NCI-H510A (cell line): ENCODE measurements at places on chromosomes 11 and 22.

DNA sequence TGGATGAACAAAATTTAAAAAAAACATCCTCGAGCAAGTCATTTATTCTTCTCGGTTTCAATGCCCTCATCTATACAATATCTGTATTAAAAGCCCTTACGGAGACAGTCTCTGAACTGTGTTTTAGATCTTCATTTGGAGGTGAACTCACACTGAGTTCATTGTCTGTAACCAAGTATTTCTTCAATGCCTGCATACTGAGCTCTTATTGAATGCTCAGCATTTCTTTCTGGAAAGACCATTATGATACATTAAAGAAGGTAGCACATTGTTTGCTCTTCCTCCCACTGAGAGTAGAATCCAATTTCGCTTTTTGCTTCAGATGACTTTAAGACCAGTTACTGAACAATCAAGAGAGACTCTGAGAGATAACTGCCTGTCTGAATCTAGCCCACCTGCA, 1.7 kb upstream of the ANO3 start:
- no peak for DNase-seq

DNA sequence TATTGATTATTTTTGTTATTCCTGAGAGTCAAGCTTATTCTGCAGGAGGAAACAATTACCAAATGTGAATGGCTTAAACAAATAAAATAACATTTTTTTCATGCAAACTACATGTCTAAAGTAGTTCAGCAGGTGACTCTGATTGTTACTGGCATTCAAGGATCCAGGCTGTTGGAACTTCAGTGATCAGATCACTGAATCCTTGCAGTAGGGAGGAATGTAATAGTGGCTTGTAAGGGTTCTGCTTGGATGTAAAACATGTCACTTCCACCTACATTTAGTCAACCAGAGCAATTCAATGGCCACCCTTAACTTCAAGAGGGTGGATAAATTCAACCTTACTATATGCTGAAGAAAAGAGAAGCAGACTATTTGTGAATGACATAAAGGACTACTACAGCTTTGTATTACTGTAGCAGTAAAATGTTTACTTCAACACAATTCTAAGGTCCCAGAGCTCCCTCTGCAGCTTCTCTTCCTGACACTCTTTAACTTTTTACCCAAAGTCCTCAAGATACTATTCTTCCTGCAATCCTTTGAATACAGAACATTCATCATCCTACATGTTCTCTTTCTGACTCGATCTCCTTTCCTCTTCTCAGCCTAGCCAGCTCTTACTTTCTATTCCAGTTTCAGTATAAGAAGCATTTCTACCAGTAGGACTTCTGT, 284.0 kb downstream of the LRRC4C start:
- DNase-seq, result no peak

DNA sequence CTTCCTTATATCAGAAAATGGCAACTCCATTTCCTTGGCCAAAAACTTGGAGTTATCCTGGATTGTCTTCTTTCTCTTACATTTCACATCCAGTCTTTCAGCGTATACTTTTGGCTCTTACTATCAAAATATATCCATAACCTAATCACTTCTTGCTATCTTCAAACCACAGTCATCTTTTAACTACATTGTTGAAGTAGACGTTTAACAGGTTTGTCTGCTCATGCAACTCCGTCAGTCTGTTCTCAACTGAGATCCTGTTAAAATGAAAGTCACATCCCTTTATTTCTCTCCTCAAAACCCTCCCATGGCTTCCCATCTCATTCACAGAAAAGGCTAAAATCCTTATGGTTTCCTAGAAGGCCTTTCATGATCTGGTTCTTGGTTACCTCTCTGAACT, 41.9 kb downstream of the UVRAG start:
- no peak for DNase-seq

DNA sequence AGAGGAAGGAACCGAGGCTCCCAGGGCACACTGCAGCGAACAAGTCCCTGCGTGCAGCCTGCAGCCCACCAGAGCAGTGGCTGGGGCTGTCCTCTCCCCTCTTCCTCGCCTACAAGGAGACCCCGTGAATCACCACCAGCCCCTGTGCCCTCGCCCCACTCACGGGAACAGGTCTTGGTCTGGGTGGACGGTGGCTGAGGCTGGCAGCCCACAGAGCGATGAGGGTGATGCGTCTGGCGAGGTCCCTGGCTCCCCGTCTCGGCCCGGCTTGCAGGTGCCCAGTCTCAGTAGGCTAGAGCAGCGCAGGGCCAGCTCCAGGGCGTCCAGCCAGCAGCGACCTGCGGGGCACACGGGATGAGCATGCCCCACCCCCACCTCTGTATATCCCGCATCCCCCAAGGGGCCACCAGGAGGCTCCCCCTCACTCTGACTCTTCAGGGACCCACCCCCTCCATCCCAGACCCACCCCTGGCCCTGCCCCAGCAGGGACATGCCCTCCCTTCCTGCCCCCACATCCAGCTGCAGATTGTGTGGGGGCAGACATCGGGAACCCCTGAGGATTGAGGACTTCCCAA, 50.5 kb upstream of the CARS1 start:
- no peak for DNase-seq

DNA sequence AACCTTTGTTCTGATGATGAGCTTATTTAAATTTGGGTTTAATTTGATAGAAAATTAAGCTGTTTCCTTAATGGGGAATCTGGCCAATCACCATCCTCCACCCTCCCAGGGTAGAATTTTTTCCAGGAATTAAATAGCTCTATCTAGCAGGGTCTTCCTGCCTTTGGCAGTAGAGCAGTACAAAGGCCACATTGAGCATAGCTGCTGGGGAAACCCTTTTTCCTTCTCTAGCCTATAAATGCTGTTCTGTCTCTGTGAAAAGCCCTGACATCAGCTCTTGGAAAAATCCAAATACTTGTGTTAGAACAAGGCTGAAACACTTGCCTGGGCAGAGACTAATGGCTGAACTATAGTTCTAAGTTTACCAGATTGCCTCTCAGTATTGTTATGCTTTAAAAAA, 55.1 kb downstream of the ARHGEF12 start:
- DNase-seq, result no peak

DNA sequence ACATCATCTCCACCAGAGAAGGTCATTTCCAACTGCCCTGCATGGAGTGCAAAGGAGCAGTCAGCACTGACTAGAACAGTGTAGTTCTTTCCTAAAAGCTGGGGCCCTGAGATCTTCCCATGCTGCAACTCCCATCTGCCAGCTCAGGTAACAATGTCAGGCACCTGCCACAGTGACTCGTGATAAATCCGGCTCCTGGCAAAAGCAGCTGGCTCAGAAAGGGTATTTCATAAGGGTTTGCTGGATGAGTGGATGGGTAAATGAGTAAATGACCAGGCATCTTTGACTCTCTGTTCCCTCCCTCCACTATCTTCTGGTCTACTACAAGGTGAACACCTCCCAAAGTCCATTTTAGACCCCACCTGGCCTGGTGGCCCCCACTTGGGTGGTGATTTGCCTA, 403.6 kb downstream of the NXPE2 start:
- DNase-seq, result peak; percentile 54

GRCh38 chr11:130513132-130513531, 64.7 kb downstream of the ADAMTS15 start:
- no peak for DNase-seq

GRCh38 chr11:100441086-100441485, 246.0 kb upstream of the ARHGAP42 start:
- DNase-seq, result no peak

DNA sequence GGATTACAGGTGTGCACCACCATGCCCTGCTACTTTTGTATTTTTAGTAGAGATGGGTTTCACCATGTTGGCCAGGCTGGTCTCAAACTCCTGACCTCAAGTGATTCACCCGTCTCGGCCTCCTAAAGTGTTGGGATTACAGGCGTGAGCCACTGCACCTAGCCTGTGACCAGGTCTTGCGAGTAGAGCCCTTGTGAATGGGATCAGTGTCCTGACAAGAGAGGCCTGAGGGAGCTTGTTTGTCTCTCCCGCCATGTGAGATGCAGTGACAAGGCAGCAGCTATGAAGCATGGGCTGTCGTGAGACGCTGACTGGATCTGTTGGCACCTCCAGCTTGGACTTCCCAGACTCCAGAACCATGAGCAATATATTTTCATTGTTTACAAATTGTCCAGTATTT, 69.3 kb downstream of the LRRC32 start:
- no peak for DNase-seq

DNA sequence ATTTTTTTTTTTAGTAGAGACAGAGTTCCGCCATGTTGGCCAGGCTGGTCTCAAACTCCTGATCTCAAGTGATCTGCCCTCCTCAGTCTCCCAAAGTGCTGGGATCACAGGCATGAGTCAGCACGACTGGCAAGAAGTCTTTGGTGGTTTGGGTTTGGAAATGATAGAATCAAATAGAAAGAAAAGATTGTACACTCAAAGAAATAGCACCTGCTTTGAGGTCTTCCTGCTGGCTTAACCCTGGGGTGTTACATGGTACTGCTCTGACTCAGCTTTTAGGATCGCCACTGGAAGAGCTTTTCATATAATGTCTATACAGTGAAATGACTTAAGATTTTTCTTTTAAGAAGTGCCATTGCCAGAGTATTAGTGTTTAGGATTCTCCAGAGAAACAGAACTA, 50.2 kb downstream of the JAM3 start:
- no peak for DNase-seq

GRCh38 chr22:46780453-46780852, 18.0 kb downstream of the TBC1D22A start:
- DNase-seq, result no peak

GRCh38 chr22:40179526-40179925, 1.8 kb downstream of the TNRC6B start:
- no peak for DNase-seq

DNA sequence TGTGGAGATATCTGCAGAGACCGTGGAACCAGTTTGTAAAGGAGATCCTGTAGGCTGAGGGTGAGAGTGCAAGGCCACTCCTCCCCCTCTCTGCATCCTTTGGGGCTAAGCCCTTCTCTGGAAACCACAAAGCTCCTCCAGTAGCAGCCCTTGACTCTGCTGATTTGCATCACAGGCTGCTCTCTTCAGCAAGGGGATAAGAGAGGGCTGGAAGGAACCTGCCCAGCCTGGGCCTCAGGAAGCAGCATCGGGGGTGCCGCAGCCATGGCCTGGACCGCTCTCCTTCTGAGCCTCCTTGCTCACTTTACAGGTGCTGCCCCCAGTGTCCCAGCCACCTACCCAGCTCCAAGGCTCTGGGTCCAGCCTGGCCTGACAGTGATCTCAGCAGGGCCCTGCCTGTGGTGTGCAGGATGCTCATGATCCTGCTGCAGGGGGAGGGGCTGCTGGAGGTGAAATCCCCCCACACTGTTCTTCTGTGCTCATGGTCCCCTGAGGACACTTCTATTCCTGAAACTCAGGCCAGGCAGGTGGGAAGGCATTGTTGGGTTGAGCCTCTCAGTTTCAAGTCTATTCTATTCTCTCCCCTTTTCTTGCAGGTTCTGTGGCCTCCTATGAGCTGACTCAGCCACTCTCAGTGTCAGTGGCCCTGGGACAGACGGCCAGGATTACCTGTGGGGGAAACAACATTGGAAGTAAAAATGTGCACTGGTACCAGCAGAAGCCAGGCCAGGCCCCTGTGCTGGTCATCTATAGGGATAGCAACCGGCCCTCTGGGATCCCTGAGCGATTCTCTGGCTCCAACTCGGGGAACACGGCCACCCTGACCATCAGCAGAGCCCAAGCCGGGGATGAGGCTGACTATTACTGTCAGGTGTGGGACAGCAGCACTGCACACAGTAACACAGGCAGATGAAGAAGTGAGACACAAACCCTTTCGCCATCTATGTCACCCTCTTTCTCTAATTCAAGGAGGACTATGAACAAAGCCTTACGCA, 68.5 kb upstream of the IGLL5 start:
- DNase-seq, result peak; percentile 29

DNA sequence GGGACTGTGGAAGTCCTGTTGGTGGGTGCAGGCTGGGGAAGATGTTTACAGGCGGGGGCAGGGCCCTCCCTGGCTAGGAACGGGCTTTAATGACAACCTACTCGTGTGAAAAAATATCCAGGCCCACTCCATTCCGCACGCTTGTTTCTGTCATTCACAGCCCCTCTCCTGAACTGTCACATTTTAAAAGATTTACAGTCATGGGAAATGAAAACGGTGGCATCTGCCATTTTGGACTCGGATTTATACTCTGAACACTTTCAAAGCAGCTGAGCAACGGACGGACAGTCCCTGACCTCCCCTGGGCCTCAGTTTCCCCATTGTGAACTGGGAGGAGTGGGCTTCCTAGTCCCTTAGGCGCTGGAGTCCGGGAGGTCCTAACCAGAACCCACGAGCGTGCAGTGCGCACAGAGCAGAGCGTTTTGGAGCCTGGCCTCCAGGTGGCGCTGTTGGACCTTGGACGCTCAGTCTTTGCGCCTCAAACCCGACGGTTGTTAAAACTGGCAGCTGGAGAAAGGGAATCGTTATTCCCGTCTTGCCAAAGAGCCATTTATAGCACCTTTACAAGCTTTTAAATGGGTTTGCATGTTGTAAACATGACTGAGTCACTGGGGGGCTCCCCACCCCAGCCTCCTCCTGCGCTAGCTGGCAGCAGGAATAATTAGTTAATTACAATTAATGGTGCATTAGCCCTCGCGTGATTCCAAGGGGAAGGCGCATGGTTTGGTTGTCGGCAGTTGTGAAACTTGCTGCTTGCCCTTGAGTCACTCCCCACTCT, 75.3 kb downstream of the FBLN1 start:
- peak; percentile 42 for DNase-seq

DNA sequence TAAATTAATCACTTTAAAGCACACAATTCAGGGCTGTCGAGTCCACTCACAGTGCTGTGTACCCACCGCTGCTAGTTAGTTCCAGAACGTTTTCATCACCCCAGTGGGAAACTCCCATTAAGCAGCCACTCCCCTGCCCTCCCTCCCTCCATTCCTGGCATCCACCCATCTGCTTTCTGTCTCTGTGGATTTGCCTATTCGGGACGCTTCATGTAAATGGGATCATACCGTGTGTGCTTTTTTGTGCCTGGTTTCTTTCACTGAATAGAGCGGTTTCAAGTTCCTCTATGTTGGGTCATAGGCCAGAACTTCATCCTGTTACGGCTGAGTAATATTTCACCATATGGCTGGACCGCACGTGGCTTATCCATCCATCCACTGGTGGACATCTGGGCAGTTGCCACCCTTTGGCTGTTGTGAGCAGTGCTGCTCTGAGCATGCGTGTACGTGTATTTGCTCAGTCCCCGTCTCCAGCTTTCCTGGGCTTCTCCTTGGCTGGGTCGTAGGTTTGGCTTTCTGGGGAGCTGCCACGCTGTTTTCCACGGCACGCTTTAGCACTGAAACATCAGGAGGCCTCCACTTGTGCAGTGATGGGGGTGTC, 30.1 kb downstream of the ARHGAP8 start:
- DNase-seq, result no peak

- DNase-seq, result no peak
Observed at GRCh38 chr22:36104435-36104834, 56.1 kb downstream of the APOL3 start.

GRCh38 chr22:41943661-41944209, 3.2 kb downstream of the CENPM start:
- DNase-seq, result no peak

DNA sequence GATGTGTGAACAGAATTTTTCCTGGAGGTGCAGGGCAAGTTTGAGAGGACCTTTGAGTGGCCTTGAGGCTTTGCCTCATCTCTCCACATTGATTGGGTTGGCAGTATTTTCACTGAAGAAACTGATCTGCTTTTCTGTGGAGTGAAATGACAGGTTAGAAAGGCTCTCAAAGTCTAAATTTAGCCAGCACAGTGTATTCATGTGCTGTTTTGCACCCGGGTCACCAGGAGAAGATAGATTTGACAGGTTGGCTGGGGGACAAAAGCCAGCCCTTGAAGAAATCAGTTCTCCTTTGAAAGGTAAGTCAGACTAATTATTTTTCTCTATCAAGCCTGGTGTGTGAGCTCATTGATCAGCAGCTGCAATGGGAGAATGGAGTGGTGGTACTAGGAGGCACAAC, 152.9 kb downstream of the DBX1 start:
- DNase-seq, result no peak
